ENCODE measurements at places on chromosomes 16 and 17. TPM values are rescaled to one million over a fixed set of nuclear protein-coding genes. Genes with fewer than 3 reads are reported as not detected.
A peak's percentile ranks its signal among the peaks of the same experiment; 100 is the strongest.

DNA sequence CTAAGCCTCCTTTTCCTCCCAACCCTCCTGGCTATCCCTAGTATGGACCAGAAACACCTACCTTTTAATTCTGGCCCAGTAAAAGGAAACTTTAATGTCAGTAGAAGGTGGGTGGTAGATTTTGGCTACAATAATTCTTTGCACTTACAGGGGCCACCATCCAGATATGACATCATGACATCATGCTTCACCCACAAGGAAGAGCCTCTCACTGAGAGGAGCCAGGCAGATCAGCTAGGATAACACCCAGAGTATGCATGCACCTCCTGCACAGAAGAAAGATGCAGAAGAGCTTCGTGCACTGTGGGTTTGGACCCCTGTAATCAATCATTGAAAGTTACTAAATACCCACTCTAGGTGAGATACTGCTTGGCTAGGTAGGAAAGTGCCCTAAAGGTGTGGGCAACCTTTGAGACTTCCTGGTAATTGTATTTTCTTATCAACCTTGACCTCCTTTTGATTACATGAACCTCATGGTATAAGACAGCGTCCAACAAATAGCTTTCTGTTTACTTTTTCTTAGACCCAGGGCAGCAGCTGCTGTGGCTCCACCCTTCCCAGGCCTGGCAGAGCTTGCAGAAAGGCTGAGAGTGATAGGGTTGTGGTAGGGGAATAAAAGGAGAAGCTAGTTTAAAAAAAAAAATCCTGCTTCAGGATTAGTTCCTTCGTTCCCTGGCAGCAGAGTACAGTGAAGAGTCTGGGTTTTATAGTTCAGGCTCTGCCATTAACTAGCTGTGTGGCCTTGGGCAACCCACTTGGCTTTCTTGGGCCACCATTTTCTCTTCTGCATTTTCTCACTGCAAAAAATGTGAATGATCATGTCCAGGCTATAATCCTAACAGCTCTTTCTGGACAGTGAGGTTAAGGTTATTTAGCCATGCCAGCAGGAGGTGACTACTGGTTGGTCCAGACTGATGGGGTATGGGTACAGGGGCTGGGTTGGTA is 6.2 kb downstream of the MAP3K14 start:
- H3K4me3 ChIP-seq: peak overlapping the region; percentile 91
- H3K36me3 ChIP-seq: peaks cover 87% of the 10 kb centered on the region
- no peaks in the 10 kb centered on the region for H3K27me3 ChIP-seq
- peaks cover 76% of the 10 kb centered on the region for H3K4me1 ChIP-seq
- peak overlapping the region; percentile 99 for H3K27ac ChIP-seq

DNA sequence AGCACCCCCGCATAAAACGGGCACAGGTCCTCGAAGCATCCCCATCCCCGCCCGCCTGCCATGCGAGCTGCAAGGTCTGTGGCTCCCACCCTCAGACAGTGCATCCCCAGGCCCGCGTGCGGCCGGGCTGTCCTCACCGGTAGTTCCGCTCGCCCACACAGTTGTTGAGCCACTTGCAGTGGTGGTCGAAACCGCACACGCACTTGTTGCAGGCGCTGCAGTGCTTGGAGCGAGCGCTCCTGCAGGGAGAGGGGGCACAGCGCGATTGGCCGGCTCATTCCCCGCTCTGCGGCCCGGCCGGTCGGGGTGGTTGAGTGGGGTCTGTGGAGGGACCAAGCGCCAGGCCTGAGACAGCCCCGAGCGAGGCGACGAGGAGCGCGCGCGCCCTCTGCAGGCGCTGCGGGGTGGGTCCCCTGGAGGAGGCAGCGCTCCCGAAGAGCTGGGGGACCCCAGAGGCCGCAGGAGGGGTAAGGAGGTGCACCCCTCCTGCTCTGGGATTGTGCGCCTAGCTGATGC is 6.0 kb upstream of the TPPP3 start:
- H3K27ac ChIP-seq: no peak overlapping the region
- H3K27me3 ChIP-seq: peaks cover 21% of the 10 kb centered on the region
- no peaks in the 10 kb centered on the region for H3K36me3 ChIP-seq
- peak; percentile 78 for DNase-seq

- H3K36me3 ChIP-seq: peaks cover 14% of the 10 kb centered on the region
- no peaks in the 10 kb centered on the region for H3K4me1 ChIP-seq
- H3K4me3 ChIP-seq: no peak overlapping the region
- DNase-seq: no peak
These were observed 102.8 kb upstream of the PLCG2 start for GRCh38 chr16:81676066-81676882.

- no peak overlapping the region for H3K4me3 ChIP-seq
- H3K27me3 ChIP-seq: no peaks in the 10 kb centered on the region
- H3K4me1 ChIP-seq: peaks cover 48% of the 10 kb centered on the region
- H3K36me3 ChIP-seq: peaks cover 24% of the 10 kb centered on the region
- peak overlapping the region; percentile 0 for H3K27ac ChIP-seq
- no peak for DNase-seq
These were observed 15.7 kb downstream of the GJD3 start for GRCh38 chr17:40348562-40349476.

- no peaks in the 10 kb centered on the region for H3K4me1 ChIP-seq
- no peaks in the 10 kb centered on the region for H3K36me3 ChIP-seq
- H3K27me3 ChIP-seq: no peaks in the 10 kb centered on the region
These were observed 485.8 kb downstream of the MAF start for GRCh38 chr16:79114759-79115158.

- H3K27ac ChIP-seq: no peak overlapping the region
- DNase-seq: no peak
- peaks cover 9% of the 10 kb centered on the region for H3K27me3 ChIP-seq
- no peak overlapping the region for H3K4me3 ChIP-seq
- H3K36me3 ChIP-seq: no peaks in the 10 kb centered on the region
These were observed 524.2 kb upstream of the EEF2KMT start for GRCh38 chr16:5621826-5622225.

- no peaks in the 10 kb centered on the region for H3K4me1 ChIP-seq
- no peak overlapping the region for H3K27ac ChIP-seq
- DNase-seq: no peak
- H3K4me3 ChIP-seq: no peak overlapping the region
- no peaks in the 10 kb centered on the region for H3K36me3 ChIP-seq
- no peaks in the 10 kb centered on the region for H3K27me3 ChIP-seq
These were observed 449.8 kb downstream of the SHISA9 start for GRCh38 chr16:13351181-13351580.

The IKZF3 gene
- 37.6 TPM for total RNA-seq

The EPN3 gene
- not detected for total RNA-seq

The C16orf89 gene
- not detected for total RNA-seq
